Activated CD4-positive, alpha-beta T cell treated with anti-CD3 and anti-CD28 coated beads, Interleukin-2, amount 50 U/mL, for 4 hours (primary cell): ENCODE measurements at places on chromosomes 13 and 19.

DNA sequence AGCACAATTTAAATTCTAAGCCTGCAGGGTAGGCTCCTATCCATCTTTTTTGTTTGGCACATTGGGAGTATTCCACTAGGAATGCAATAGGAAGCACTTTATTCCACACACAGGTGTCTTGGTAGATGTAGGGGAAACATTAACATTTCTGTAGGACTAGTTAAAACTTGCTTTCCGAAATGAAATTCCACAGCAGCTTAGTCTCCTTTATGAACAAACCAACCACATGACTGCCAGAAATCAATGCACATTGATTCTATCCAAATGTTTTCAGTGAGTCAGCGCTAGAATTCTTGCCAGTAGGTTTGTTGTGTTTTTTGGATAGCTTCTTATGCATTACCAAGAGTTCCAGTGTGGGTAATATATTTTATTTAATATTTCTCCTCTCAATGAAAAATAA lies 207.9 kb upstream of the CSNK1A1L start:
- no peak for DNase-seq

GRCh38 chr19:48818234-48818820 lies 7.5 kb upstream of the BCAT2 start:
- no peak for DNase-seq

- no peak for DNase-seq
Observed at GRCh38 chr19:8101311-8101710, 48.1 kb downstream of the FBN3 start.

GRCh38 chr19:16030964-16031871 lies 45.1 kb upstream of the TPM4 start:
- no peak for DNase-seq

GRCh38 chr13:78802912-78803311 lies 144.0 kb upstream of the OBI1 start:
- DNase-seq = no peak

DNA sequence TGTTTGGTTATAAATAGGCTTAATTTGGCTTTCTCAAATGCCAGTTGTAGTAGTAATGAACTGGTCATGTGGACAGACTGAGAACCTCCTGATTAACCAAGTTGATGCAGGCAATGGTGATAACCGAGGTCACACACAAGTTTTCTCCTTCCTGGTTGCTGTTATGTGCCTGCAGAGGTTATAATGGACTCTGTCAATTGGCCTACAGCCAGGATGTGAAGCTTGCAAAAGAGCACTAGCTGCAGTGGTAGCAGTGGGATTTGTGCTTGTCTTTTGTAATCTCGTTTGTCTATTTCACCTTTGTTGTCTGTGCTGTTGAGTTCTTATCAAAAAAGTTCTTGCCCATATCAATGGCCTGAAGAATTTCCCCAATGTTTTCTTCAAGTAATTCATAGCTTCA lies 20.6 kb downstream of the OR10H3 start:
- DNase-seq = no peak

GRCh38 chr19:29724102-29724641 lies 9.1 kb upstream of the C19orf12 start:
- no peak for DNase-seq

GRCh38 chr13:64305246-64305645 lies 2889.6 kb upstream of the PCDH20 start:
- DNase-seq = no peak

GRCh38 chr19:45952686-45953505 lies 20.8 kb downstream of the NOVA2 start:
- DNase-seq = no peak
